CD14-positive monocyte (primary cell): ENCODE measurements at places on chromosomes 5 and 9. TPM values are rescaled to one million over a fixed set of nuclear protein-coding genes. Genes with fewer than 3 reads are reported as not detected.

GRCh38 chr9:35845824-35846771 lies 17.1 kb downstream of the TMEM8B start:
- peaks cover 27% of the 10 kb centered on the region for H3K27me3 ChIP-seq
- peak overlapping the region; percentile 40 for H3K4me3 ChIP-seq
- H3K36me3 ChIP-seq: peaks cover 2% of the 10 kb centered on the region
- DNase-seq: no peak

DNA sequence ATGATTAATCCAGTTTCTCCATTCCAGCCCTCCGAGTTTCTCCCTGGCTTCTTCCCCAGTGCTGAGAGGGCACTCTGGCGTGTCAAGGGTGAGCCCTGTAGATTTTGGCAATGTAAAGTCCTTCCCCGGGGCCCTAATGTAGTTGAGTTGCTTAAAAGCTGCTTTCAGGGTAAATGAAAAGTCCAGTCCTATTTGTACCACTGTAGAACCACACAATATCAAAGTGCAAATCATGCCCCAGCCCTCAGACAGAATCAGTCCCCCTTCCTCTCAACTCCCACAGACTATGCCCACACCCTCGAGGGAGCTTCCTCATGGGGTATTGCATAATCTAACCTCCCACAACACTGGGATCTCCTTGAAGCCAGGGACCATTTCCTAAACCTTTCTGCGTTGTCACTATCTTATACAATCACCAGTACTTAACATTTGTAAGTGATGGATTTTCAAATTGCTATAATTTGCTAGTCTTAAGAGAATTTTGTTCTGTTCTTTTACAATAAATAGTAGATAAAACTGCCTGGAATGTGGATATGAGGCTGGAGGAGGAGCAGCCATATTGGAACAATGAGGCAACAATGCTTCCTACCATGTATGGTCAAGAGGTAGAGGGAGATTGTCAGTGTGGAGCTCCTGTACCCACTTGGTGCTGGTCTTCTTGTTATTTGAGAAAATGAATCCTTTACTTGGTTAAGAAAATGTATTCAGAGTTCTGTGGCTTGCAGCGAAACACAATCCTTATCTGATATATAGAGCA lies 34.4 kb downstream of the ZNF366 start:
- no peaks in the 10 kb centered on the region for H3K27me3 ChIP-seq
- H3K27ac ChIP-seq: peak overlapping the region; percentile 78
- H3K36me3 ChIP-seq: no peaks in the 10 kb centered on the region
- peak overlapping the region; percentile 32 for H3K4me3 ChIP-seq

GRCh38 chr5:40171971-40172370 lies 507.7 kb upstream of the PTGER4 start:
- DNase-seq: no peak
- H3K27me3 ChIP-seq: no peaks in the 10 kb centered on the region
- no peak overlapping the region for H3K27ac ChIP-seq
- no peaks in the 10 kb centered on the region for H3K4me1 ChIP-seq
- no peak overlapping the region for H3K4me3 ChIP-seq
- H3K36me3 ChIP-seq: no peaks in the 10 kb centered on the region

The ACTBL2 gene
- polyA plus RNA-seq: not detected

DNA sequence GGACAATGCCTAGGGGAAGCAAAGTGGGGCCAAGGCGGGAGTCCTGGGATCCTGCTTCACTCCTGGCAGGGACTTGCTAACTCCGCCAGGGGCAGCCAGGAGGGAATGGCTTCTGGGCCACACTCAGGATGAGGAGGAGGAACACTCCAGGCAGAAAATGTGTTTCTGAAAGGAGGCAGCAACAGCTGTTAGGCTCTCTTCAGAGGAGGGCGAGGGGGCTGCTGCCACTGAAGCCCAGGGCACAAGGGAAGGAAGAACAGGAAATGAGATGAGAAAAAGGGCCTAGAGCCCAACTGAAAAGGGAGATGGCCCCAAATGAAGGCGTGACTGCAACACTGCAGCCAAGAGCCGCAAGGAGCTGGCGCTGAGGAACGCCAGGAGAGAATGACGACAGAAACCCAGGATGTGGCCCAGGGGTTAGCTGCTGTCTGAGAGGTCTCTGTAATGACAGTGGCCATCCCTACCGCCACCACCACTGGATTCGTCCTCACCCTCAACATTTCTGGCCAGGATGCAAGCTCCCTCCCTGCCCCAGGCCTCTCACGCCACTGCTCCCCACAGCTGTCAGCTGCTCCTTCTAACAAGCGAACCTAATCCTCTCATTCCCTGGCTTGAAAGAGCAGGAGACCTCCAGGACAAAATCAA lies 15.8 kb downstream of the PSMB7 start:
- H3K36me3 ChIP-seq: peaks cover 64% of the 10 kb centered on the region
- no peak overlapping the region for H3K4me3 ChIP-seq
- DNase-seq: no peak
- H3K27ac ChIP-seq: no peak overlapping the region
- H3K27me3 ChIP-seq: no peaks in the 10 kb centered on the region

The PCDHB12 gene
- not detected in 2 replicates for polyA plus RNA-seq

GRCh38 chr9:107312376-107313050 lies 29.4 kb downstream of the RAD23B start:
- peaks cover 47% of the 10 kb centered on the region for H3K36me3 ChIP-seq
- DNase-seq: no peak
- no peaks in the 10 kb centered on the region for H3K27me3 ChIP-seq
- H3K4me1 ChIP-seq: peaks cover 7% of the 10 kb centered on the region

- no peaks in the 10 kb centered on the region for H3K27me3 ChIP-seq
- no peak overlapping the region for H3K27ac ChIP-seq
- no peak overlapping the region for H3K4me3 ChIP-seq
- no peaks in the 10 kb centered on the region for H3K4me1 ChIP-seq
- no peaks in the 10 kb centered on the region for H3K36me3 ChIP-seq
Measured at GRCh38 chr5:132211787-132212186, 15.9 kb downstream of the P4HA2 start.

The HMGXB3 gene
- 3.1 TPM for polyA plus RNA-seq

The CD72 gene
- 1.8 TPM for polyA plus RNA-seq

DNA sequence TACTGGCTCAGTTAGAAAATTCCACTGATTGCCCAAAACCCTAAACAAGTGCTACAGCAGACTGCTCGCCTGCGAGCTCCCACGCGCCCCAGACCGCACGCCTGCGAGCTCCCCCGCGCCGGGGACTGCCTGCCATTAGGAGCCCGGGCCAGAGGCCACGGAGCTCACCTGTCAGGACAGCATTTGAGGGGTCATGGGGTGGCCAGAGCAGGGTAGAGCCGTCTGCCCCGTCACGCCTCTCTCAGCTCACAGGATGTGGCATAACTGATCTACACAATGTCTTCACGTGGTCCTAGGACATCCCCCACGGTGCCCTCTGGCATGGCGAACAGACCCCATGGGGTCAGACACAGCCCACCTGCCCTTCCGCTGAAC lies 29.1 kb upstream of the LRRC14B start:
- no peaks in the 10 kb centered on the region for H3K36me3 ChIP-seq
- no peaks in the 10 kb centered on the region for H3K4me1 ChIP-seq
- no peak overlapping the region for H3K4me3 ChIP-seq
- DNase-seq: no peak
- H3K27ac ChIP-seq: no peak overlapping the region

The STPG3 gene
- not detected for polyA plus RNA-seq

GRCh38 chr5:54411176-54411575 lies 44.3 kb upstream of the HSPB3 start:
- H3K27ac ChIP-seq: no peak overlapping the region
- H3K36me3 ChIP-seq: no peaks in the 10 kb centered on the region
- H3K27me3 ChIP-seq: no peaks in the 10 kb centered on the region
- no peak for DNase-seq
- no peaks in the 10 kb centered on the region for H3K4me1 ChIP-seq

DNA sequence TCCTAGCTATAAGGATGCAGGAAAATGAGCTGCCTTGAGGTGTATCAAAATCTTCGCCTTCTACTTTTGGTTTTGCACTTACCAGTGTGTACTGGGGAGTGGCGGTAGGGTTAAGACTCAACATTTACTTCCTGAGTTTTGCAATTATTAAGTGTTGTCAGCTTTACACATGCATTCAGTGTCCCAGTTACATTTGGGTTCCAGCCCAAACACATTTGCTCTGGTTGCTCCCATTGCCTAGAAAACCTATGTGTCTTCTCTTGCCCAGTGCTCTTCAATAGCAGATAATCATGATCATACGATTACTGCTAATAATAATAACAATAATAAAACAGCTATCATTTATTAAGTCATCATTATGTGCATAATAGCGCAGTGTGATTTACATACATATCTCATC lies 241.5 kb upstream of the PAPPA start:
- H3K4me1 ChIP-seq: no peaks in the 10 kb centered on the region
- DNase-seq: no peak
- H3K27ac ChIP-seq: no peak overlapping the region
- no peaks in the 10 kb centered on the region for H3K27me3 ChIP-seq
- H3K4me3 ChIP-seq: no peak overlapping the region

DNA sequence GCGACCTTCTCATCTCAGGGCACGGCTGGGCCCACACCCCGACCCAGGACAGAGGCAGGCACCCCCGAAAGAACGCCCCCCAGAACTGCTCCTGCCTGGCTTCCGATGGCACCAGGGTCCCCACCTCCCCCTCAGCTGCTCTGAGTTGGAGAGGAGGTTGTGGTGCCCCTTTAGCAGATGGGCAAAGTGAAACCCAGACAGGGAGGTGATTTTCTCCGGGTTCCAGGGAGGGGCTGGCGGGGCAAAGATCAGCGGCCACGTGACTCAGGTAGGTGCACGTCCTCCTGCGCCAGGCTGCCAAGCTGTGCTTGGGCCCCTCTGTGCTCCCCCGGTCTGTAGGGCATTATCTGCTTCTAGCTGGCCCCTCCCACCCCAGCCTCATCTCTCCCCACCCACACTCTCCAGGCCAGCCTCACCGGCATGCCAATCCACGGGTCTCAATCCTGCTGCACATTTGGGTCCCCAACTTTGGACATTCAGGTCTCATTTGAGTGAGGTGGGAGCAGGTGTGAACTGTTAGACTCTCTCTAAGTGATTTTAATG lies 85.1 kb upstream of the RAPGEF1 start:
- H3K27ac ChIP-seq: no peak overlapping the region
- H3K4me3 ChIP-seq: no peak overlapping the region
- H3K36me3 ChIP-seq: no peaks in the 10 kb centered on the region

The DELE1 gene
- 49.6 TPM for polyA plus RNA-seq

DNA sequence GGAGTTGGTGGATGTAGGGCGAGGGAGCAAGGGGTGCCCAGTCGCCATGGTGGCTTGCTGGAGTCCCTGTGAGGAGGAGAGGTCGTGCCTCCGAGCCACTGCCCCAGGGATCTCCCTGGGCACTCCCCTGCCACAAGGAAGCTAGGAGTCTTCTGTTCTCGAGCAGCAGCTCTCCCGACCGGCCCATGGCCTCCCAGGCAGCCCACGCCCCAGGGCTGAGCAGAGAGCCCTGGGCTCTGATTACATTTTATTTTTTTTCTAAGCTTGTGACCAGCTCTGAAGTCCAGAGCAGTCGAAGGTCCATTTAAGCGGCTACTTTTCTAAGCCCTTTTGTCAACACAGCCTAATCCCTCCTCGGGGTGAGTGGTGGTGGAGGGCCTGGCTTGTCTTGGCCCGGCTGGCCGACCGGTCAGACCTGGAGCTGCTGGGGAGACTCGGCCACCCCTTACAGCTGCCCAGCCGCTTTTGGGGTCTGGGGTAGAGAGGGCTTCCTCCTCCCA lies 2.1 kb downstream of the RXRA start:
- H3K4me1 ChIP-seq: peaks cover 66% of the 10 kb centered on the region
- no peaks in the 10 kb centered on the region for H3K36me3 ChIP-seq
- DNase-seq: no peak
- no peak overlapping the region for H3K27ac ChIP-seq
- H3K4me3 ChIP-seq: peak overlapping the region; percentile 61

GRCh38 chr5:142826741-142827492 lies 56.7 kb downstream of the ARHGAP26 start:
- H3K36me3 ChIP-seq: no peaks in the 10 kb centered on the region
- peaks cover 44% of the 10 kb centered on the region for H3K4me1 ChIP-seq
- peak; percentile 72 for DNase-seq
- H3K4me3 ChIP-seq: no peak overlapping the region
- peak overlapping the region; percentile 56 for H3K27ac ChIP-seq

DNA sequence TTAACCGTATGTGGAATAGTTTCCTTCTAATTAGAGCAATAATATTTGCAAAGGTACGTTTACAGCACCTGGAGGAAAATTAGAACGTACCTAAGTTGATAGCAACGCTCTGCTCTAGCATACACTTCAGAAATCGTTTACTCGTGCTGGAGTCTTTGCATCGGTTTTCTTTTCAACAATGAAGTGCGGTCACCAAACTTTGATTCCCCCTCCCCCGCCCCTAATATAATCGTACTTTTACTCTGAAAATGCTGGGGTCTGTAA lies 506 bp downstream of the ADAMTS19 start:
- no peak overlapping the region for H3K4me3 ChIP-seq
- no peaks in the 10 kb centered on the region for H3K4me1 ChIP-seq
- no peak overlapping the region for H3K27ac ChIP-seq
- H3K36me3 ChIP-seq: no peaks in the 10 kb centered on the region

DNA sequence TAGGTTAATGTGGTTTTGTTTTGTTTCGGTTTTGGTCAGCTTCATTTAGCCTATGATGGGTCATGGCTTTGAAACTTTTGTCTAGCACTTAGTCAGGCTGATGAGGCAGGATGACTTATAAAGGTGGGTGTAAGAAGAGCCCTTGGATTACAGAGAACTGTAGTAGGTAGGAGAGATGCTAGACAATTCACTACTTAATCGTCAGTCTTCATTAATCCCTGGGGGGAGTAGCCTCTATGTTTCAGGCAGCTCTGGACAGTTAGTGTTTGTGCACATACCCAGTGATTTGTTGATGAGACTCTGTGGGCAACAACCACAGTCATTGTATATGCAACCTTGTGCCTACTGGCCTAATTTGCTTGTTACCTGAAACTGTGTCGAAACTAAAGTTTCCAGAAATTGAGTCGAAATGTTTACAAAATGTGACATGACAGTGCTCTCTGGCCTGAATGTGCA lies 113.3 kb downstream of the MTREX start:
- DNase-seq: no peak
- peaks cover 78% of the 10 kb centered on the region for H3K36me3 ChIP-seq
- H3K4me1 ChIP-seq: no peaks in the 10 kb centered on the region
